Memory B cell (primary cell): ENCODE measurements at places on chromosomes 6 and 20.
A peak's percentile ranks its signal among the peaks of the same experiment; 100 is the strongest.

- H3K27me3 ChIP-seq = no peaks in the 10 kb centered on the region
- H3K4me3 ChIP-seq = no peak overlapping the region
- H3K27ac ChIP-seq = no peak overlapping the region
- no peak for DNase-seq
- H3K36me3 ChIP-seq = no peaks in the 10 kb centered on the region
- H3K4me1 ChIP-seq = no peaks in the 10 kb centered on the region
Observed at GRCh38 chr6:23246896-23247295, 677.5 kb downstream of the HDGFL1 start.

GRCh38 chr6:75222261-75222660 lies 16.4 kb upstream of the COL12A1 start:
- H3K36me3 ChIP-seq = no peaks in the 10 kb centered on the region
- H3K27me3 ChIP-seq = peaks cover 21% of the 10 kb centered on the region
- no peak for DNase-seq
- no peak overlapping the region for H3K4me3 ChIP-seq

DNA sequence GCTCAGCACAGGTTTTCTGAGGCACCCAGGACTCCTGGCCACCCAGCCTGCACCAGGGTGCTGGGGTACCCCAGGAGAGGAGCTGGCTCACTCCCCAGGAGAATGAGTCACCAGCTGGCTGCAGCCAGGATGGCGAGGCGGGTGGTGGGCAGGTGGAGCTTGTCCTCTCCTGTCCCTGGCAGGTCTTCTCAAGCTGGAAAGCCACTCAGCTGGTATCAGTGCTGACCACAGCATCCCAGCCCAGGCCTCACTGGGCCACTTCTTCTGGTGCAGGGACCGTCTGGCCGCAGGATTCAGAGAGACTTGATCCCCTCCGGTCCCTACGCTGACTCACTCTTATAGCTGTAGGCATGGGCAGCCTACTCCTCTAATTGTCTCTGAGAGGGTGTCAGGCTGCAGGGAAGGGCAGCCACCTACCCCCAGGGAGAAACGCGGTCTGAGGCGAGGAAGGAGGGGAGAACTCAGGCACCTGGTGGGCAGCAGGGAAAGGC lies 22.2 kb downstream of the TFEB start:
- H3K4me3 ChIP-seq = peak overlapping the region; percentile 47
- H3K4me1 ChIP-seq = peaks cover 70% of the 10 kb centered on the region
- H3K27me3 ChIP-seq = no peaks in the 10 kb centered on the region
- H3K27ac ChIP-seq = peak overlapping the region; percentile 66
- no peak for DNase-seq

- H3K4me3 ChIP-seq = peak overlapping the region; percentile 89
- peaks cover 6% of the 10 kb centered on the region for H3K4me1 ChIP-seq
- no peaks in the 10 kb centered on the region for H3K36me3 ChIP-seq
- H3K27me3 ChIP-seq = no peaks in the 10 kb centered on the region
- DNase-seq = no peak
Observed at GRCh38 chr20:41316051-41316450, 1.5 kb downstream of the ZHX3 start.

- no peak for DNase-seq
- peak overlapping the region; percentile 27 for H3K4me3 ChIP-seq
- H3K36me3 ChIP-seq = peaks cover 6% of the 10 kb centered on the region
Observed at GRCh38 chr20:46458866-46459750, 52.7 kb upstream of the ELMO2 start.

GRCh38 chr20:17749978-17750721 lies 50.4 kb downstream of the BANF2 start:
- no peak overlapping the region for H3K4me3 ChIP-seq
- no peak overlapping the region for H3K27ac ChIP-seq
- DNase-seq = no peak
- H3K27me3 ChIP-seq = peaks cover 11% of the 10 kb centered on the region
- peaks cover 7% of the 10 kb centered on the region for H3K4me1 ChIP-seq

GRCh38 chr6:13462458-13463327 lies 24.7 kb downstream of the GFOD1 start:
- H3K27ac ChIP-seq = peak overlapping the region; percentile 82
- peaks cover 6% of the 10 kb centered on the region for H3K36me3 ChIP-seq
- no peaks in the 10 kb centered on the region for H3K27me3 ChIP-seq

DNA sequence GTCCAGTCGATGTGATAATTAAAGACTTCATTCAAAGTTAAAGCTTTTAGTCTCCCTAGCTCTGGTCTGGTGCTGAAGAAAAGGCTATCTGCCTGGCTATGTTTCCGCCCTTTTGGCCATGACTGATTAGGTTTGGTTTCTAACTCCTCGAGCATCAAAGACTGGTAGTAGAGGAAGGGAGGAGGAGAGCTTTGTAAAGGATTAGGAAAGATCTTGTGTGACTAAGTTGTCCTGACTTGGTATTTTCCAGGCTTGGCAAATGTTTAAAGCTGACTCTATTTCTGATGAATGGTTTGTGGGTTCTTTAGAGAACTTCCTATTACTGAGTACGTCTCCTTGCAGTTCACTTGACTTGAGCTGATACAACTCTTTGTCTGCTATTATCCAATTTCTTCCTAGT lies 312.9 kb downstream of the GJA1 start:
- no peak overlapping the region for H3K27ac ChIP-seq
- no peaks in the 10 kb centered on the region for H3K4me1 ChIP-seq
- DNase-seq = no peak
- H3K27me3 ChIP-seq = no peaks in the 10 kb centered on the region
- no peak overlapping the region for H3K4me3 ChIP-seq

DNA sequence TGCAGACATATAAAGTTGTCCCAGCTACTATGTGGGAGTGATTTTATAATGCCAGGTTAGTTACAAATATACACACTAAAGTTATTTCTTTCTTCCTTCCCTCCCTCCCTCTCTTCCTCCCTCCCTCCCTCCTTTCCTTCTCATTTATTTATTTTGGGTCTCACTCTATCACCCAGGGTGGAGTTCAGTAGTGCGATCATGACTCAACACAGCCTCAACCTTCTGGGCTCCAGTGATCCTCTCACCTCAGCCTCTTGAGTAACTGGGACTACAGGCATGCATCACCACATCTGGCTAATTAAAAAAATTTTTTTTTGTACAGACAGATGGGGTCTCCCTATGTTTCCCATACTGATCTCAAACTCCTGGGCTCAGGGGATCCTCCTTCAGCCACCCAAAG lies 59.2 kb downstream of the PHF20 start:
- H3K4me1 ChIP-seq = peaks cover 26% of the 10 kb centered on the region
- H3K36me3 ChIP-seq = peaks cover 24% of the 10 kb centered on the region
- H3K27me3 ChIP-seq = no peaks in the 10 kb centered on the region
- H3K4me3 ChIP-seq = no peak overlapping the region

DNA sequence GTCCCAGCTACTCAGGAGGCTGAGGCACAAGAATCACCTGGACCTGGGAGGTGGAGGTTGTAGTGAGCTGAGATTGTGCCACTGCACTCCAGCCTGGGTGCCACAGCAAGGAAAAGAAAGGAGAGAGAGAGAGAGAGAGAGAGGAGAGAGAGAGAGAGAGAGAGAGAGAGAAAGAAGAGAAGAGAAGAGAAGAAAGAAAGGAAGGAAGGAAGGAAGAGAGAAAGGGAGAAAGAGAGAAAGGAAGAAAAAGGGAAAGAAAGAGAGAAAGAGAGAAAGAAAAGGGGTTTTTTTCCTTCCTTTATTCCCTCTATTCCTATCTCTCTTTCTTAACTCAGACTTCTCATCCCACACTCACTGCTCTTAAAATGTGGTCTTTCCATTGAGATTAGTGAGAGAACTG lies 238.7 kb upstream of the PRDM1 start:
- no peak overlapping the region for H3K4me3 ChIP-seq
- no peak overlapping the region for H3K27ac ChIP-seq
- no peaks in the 10 kb centered on the region for H3K4me1 ChIP-seq
- H3K36me3 ChIP-seq = no peaks in the 10 kb centered on the region

- peaks cover 34% of the 10 kb centered on the region for H3K36me3 ChIP-seq
- no peak for DNase-seq
- H3K27ac ChIP-seq = no peak overlapping the region
Observed at GRCh38 chr20:18164356-18164755, 26.7 kb downstream of the KAT14 start.

GRCh38 chr6:45432977-45433376 lies 55.2 kb upstream of the SUPT3H start:
- peaks cover 6% of the 10 kb centered on the region for H3K4me1 ChIP-seq
- no peak overlapping the region for H3K27ac ChIP-seq
- H3K36me3 ChIP-seq = no peaks in the 10 kb centered on the region

- peaks cover 16% of the 10 kb centered on the region for H3K36me3 ChIP-seq
- DNase-seq = no peak
- H3K27ac ChIP-seq = peak overlapping the region; percentile 69
- peak overlapping the region; percentile 63 for H3K4me3 ChIP-seq
Observed at GRCh38 chr20:37291724-37292126, 2.3 kb downstream of the MANBAL start.

GRCh38 chr20:2320813-2321658 lies 25.2 kb downstream of the TGM3 start:
- no peaks in the 10 kb centered on the region for H3K36me3 ChIP-seq
- no peak overlapping the region for H3K27ac ChIP-seq
- no peak for DNase-seq
- peaks cover 9% of the 10 kb centered on the region for H3K27me3 ChIP-seq

- H3K4me3 ChIP-seq = peak overlapping the region; percentile 73
- no peak for DNase-seq
- peaks cover 35% of the 10 kb centered on the region for H3K27me3 ChIP-seq
Observed at GRCh38 chr6:75204959-75205775, 686 bp downstream of the COL12A1 start.

DNA sequence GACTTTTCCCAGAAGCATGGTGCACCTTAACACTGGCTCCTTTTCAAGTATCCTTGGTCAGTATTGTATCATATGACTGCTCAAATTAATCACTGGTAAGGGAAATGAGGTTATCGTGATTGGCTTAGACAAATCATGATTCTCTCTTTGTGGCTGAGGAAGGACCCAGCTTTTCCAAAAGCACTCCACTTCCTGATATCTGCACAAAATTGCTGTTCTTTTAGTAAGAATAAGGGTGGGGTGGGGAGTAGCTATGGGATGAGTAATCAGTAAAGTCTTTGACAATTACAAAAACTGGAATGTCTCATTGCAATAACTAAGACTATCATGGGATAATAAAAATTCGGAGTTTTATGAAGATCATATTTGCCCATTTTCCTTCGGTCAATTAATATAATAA lies 9.0 kb upstream of the RIPPLY2 start:
- DNase-seq = no peak
- peaks cover 11% of the 10 kb centered on the region for H3K27me3 ChIP-seq
- peaks cover 2% of the 10 kb centered on the region for H3K36me3 ChIP-seq
- H3K27ac ChIP-seq = no peak overlapping the region
- peaks cover 2% of the 10 kb centered on the region for H3K4me1 ChIP-seq

DNA sequence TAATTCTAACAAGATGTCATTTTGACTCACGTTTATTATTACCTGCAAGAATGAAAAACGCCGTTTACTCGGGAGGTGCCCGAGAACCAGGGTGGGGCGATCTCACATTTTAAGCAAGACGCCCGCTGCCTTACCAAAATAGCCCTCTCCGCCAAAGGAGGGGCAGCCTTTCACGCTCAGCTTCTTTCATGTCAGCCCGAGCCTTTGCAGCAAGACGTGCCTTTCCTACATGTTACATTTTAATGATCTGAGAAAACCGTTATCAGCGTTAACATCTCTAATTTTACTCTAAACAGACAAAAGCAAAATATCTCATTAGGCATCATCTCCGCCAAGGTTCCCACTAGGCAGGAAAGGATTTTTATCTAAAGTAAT lies 2.0 kb downstream of the BACH2 start:
- H3K4me1 ChIP-seq = peaks cover 29% of the 10 kb centered on the region
- peak overlapping the region; percentile 97 for H3K27ac ChIP-seq
- no peaks in the 10 kb centered on the region for H3K27me3 ChIP-seq
- H3K36me3 ChIP-seq = peaks cover 8% of the 10 kb centered on the region
- H3K4me3 ChIP-seq = peak overlapping the region; percentile 94

DNA sequence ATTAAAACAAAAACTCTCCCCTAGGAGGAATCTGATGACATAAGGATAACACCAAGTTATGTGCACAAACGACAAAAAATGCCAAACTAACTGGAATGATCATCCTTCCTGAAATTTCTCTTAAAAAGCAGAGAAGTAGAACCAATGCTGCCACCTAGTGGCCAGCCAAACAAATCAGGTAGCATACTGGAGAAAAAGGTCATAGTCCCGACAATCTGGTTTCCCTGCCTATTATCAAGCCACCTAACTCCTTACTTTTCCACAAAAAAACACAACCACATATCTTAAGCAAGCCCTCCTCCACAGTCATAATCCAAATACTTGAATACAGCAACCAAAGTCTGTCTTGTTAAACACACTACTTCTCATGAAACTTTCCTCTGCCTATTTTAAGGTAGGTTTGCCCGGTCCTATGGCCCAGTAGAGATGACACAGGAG lies 5.3 kb downstream of the OARD1 start:
- no peaks in the 10 kb centered on the region for H3K27me3 ChIP-seq
- peaks cover 12% of the 10 kb centered on the region for H3K4me1 ChIP-seq
- H3K36me3 ChIP-seq = peaks cover 21% of the 10 kb centered on the region
- peak overlapping the region; percentile 8 for H3K27ac ChIP-seq
- no peak overlapping the region for H3K4me3 ChIP-seq
- DNase-seq = peak; percentile 50

GRCh38 chr6:48177786-48178185 lies 66.8 kb upstream of the PTCHD4 start:
- DNase-seq = no peak
- H3K27me3 ChIP-seq = no peaks in the 10 kb centered on the region
- H3K27ac ChIP-seq = no peak overlapping the region
- H3K4me3 ChIP-seq = no peak overlapping the region

- no peak overlapping the region for H3K4me3 ChIP-seq
- no peaks in the 10 kb centered on the region for H3K36me3 ChIP-seq
- H3K27me3 ChIP-seq = no peaks in the 10 kb centered on the region
- no peak overlapping the region for H3K27ac ChIP-seq
- no peak for DNase-seq
Observed at GRCh38 chr6:89050155-89050554, 30.4 kb upstream of the PNRC1 start.

DNA sequence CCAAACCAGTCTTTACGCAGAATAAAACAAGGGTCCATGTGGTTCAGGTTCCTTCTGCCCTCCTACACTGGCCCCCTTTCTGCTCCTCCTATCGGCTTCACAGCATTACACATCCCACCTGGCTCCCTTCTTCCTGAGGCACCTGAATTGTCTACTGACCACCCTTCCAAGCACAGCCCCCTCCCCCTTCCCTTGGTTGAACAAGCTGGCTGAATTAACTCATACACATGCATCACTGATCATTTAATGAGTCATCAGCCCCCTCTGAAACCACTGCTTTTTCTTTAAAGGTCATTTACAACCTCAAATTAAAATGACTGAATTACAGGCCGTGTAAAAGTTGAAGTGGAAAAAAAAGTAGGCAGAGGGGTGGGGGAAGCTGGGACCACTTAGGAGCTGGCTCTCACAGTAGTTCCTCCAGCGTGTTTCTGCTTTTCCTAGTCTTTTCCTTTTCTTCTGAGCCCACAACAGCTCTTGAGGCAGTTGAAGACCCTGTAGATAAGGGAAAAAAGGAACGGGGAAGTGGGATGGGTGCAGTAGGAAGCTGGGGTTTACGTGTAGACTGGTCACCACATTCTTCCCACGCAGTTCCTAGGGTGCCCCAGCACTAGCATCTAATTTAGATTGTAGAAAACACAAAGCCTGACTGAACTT lies 67.6 kb downstream of the FYN start:
- H3K4me1 ChIP-seq = peaks cover 32% of the 10 kb centered on the region
- H3K36me3 ChIP-seq = peaks cover 5% of the 10 kb centered on the region
- H3K4me3 ChIP-seq = no peak overlapping the region
- no peak for DNase-seq

GRCh38 chr20:21017528-21018085 lies 88.6 kb downstream of the LINC00237 start:
- H3K4me3 ChIP-seq = no peak overlapping the region
- no peak overlapping the region for H3K27ac ChIP-seq
